ENCODE measurements at places on chromosomes 6 and 20.
A peak's percentile ranks its signal among the peaks of the same experiment; 100 is the strongest.

DNA sequence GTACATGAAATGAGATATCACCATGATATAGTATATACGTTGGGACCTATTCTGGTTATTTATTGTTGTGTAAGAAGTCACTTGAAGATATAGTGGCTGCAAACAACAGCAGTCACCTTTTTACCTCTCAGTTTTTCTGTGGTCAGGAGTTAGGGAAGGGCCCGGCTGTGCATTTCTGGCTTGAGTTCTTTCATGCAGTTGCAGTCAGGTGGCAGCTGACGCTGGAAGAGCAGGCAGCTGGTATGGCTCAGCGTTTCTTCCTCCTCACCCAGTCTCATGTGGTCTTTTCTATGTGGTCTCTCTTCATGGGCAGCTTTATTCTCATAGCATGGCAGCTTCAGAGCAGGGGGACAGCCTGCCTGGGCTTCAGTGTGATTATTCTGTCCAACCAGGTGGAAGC lies 154.4 kb downstream of the PLCB4 start:
- no peak for DNase-seq

DNA sequence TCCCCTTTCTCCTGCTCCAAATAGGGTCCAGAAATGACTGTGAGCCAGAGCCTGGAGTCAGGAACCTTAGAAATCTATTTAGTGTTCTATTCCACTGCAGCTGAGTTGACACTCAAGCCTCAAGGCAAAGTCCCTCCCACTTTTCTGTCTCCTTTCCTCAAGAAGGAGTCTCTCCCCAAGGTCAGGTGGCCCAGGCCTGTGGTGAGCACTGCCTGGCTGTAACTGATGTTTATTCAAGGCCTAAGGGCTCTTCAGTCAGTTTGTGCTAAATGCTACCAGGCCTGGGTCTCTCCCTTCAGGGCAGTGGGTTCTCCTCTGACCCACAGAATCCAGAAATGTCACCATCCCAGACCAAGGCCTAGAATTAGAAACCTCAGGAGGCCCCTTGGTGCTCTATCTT lies 1042.9 kb upstream of the EPHA7 start:
- DNase-seq, result no peak

DNA sequence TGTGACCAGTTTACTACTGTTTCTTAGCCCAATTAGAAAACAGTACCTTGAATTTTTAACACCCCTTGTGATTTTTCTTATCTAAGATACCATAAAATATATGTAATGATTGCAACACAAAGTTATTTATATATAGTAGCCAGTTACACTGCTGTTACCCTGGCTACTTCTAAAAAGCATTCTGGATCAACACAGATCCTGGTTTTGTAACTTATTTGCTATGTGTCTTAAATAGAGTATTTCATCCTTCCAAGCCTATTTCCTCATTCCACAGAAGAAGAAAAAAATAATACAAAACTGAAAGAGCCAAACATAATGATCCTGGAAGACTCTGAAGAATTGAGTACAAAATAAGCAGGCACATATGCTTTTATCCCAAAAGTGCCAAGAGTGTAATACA lies 19.0 kb upstream of the GSTA4 start:
- DNase-seq, result peak; percentile 20

DNA sequence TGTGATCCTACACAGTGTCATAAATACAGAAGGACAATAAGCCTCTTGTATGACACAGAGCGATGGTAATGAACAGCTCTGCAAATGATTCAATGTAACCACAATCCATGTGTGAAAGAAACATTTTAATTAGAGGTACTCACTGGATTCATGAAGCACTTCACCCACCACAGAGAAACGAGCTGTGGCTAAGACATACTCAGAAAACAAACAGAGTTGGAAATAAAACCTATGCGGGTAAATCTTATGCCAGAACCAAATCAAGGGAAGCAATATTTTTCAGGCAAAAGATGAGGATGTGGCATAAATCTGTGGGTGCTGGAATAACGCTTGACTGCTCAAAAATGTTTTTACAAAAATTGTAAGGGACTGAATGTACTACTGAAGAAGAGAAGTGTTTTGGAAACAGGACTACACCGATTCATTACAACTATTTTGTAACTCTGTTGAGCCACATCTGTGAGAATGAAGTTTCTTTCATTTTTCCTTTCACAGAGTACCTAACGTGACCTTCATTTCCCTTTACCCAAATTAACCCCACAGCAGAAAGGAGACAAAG lies 112.1 kb downstream of the WDR27 start:
- peak; percentile 53 for DNase-seq

DNA sequence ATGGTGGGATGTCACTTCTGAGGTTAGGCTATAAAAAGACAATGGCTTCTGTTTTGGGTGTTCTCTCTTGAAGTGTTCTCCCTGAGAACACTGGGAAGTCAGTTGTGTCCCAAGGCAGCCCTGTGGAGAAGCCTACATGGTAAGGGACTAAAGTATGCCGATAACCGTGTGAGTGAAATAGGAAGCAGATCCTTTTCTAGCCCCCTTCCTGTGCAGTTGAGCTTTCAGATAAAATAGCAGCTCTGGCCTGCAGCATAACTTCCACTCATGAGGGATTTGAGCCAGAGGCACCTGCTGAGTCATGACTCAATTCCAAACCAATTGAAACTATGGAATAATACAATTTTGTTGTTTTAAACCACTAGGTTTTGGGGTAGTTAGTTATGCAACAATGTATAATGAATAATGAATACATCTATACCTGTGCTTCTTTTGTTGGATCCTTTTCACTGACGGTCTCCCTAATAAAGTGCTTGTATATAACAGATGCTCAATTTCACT lies 241.6 kb downstream of the TFAP2B start:
- no peak for DNase-seq

DNA sequence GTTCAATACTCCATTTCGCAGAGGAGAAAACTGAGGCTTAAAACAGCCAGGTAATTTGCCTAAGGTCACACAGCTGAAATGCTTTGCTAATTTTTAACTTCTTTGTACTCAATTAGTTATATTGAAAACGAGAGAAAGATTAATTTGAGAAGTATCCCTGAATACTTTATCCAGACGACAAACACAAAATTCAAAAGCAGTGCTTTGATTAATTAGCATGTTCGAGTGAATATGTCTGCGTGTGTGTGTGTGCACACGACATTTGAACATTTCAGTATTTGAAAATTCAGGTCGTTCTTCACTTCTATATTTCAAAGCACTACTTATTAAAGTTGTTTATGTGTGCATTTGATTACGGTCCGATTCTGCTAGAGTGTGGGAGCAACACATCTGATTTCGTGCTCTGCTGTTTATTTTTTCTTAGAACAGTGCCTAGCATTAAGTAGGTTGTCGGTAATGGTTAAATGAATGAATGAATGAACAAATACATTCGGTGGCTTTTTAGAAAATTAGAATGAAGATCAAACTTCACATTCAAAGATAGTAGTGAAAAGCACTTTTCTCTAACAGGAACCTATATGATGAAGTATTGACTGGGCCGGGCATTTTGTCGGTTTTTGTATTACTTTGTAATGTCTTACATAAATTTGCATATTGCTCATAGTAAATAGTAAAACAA lies 36.9 kb upstream of the SYNCRIP start:
- peak; percentile 23 for DNase-seq

- no peak for DNase-seq
These were observed 1.8 kb downstream of the FOXF2 start for GRCh38 chr6:1390946-1391799.

GRCh38 chr6:154996841-154997311 lies 1.8 kb downstream of the TIAM2 start:
- DNase-seq, result no peak

GRCh38 chr20:39946931-39947330 lies 742.1 kb downstream of the MAFB start:
- no peak for DNase-seq

DNA sequence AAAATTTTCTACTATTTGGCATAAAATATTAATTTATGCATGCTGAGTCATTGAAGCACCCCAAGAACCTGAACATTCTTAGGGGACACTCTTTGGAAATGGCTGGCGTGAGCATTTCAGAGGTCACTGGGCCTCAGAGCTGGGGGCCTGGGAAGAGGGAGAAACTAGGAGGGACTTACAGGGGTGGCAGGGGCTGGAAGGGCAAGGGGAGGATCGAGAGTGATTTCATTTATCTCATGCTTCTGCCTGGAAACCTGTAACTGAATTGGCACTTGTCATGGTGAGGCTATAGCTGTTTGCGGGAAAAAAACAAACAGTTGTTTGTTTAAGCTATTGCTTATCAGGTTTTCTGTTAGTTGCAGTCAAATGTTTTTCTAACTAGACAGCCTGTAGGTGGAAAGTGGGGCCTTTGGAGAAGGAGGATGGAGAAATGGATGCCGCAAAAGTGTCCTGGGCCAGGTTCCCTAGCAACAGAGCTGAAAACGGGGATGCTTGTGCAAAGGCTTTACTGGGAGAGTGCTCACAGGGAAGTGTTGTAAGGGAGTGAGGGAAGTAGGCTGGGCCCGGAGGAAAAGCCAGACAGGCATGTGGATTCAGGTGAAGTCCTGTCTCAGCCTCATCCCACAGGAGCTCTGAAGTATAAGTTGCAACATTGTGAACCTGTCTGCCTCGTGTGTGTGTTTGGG lies 36.4 kb upstream of the KAT14 start:
- no peak for DNase-seq

GRCh38 chr6:3456395-3456897 lies 404 bp downstream of the SLC22A23 start:
- DNase-seq, result no peak

DNA sequence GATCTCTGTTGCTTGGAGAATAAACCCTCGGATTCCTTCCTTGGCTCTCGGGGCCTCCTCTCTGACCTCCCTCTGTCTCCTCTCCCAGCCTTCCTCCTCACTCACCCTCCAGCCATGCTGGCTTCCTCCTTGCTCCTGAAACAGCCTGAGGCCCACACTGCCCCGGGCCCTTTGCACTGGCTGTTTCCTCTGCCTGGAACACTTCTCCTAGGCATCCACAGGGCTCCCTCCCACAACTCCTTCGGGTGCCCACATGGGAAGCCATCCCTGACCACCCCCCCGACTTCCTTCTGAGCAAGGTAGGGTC lies 87.7 kb downstream of the CEBPB start:
- no peak for DNase-seq

- DNase-seq, result no peak
These were observed 62.7 kb upstream of the SLC2A12 start for GRCh38 chr6:134114918-134115714.

GRCh38 chr20:20205141-20205861 lies 153.0 kb downstream of the CFAP61 start:
- DNase-seq, result no peak

DNA sequence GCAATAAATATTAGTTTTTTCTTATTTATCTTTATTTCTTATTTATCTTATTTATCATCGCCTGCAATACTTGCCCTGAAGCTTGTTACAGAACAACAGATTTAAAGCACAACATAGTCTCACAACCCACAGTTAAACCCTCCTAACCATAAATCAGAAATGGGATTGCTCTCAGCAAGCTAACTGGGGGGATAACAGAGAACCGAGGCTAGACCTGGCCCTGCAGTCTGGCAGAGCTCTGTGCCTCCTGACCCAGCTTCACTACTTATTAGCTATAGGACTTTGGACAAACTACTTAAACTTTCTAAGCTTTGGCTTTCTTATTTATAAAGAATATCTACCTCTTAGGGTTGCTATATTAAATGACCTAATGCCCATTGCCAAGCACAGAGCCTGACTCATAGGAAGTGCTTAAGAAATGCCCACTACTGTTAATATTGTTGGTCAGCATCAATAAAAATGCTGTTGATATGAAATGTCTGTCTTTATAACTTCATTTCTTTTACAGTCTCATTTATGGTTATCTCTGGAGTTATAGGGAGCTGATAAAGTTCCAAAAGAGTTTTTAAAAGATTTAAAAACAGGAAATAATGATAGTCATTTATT lies 87.9 kb upstream of the BEND6 start:
- no peak for DNase-seq

DNA sequence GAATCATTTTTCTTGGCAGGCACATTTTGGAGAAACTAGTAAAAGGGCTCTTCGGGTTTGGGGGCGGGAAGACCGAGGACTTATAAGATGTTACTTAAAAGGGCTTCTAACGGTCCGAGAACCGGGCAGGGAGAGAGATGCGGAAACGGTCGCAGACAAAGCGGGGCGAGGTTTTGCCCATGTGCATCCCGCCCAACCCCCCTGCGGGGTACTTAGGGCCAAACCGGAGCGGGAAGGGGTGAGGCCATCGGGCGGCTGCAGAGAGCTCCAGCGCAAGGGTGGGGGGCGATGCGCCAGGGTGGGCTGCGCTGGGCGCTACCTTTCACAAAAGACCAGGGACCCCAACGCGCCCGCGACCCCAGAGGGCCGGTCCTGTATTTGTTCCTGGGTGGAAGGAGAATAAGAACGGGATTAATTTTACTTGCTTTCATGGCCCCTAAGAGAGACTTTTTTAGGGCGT lies 616 bp downstream of the TUBB start:
- peak; percentile 58 for DNase-seq

DNA sequence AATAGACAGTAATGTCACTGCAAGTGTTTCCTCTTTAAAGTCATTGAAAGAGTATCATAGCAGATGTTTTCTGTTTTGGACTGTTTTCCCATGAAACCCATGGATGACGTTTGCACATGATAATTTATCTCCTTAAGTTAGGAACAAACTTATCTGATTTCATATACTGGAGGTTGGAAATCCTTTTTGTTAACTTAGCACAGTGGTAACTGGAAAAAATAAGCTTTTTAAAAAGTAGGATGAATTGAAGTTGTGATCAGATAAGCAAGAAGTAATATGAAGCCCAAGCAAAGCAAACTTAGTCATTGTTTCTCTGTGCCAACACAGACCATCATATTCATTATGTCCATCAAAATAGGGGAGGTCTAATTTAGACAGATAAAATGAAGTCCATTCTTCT lies 61.6 kb downstream of the PLCB4 start:
- no peak for DNase-seq

GRCh38 chr6:149445573-149445972 lies 39.2 kb downstream of the ZC3H12D start:
- DNase-seq, result no peak

DNA sequence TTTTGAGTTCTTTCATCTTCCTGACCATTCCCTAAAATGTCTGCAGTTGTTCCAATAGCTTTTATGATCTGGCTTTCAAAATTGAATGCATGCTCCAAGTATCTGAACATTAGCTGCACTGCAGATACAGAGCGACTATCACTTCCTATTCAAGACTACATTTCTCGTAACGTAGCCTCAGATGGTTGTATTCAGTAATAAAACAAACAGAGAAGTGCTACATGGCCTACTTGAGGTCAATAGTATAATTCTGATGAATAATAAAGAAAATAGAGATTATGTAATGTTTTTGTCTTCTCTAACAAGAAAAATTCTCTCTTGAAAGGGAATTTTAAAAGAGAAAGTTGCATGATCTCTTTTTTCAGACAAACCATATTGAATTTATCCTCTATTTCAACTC lies 333.9 kb upstream of the IRAK1BP1 start:
- DNase-seq, result peak; percentile 7

Measured in MV-4-11 (cell line).